ENCODE measurements at places on chromosomes 2 and 18.

DNA sequence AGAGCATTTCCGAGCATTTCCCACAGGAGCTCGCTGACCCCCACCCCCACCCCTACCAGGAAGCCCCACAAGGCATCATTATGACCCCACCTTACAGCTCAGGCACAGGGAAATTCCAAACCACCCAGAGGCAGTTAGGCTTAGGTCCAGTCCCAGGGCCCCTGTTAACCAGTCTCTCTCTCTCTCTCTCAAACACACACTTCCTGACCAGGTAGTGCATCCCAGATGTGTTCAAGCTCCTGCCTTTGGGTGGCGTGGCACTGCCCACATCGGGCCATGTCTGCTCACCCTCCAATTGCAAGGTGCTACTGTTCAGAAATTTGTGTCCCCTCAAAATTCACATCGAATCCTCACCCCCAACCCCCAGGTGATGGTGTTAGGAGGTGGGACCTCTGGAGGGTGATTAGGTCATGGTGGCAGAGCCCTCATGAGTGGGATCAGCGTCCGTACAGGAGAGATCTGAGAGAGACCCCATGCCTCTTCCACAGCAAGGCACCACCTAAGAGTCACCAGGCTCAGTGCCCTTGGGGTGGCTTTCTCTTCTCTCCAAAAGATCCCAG is 8.8 kb downstream of the COPS9 start:
- no peak for DNase-seq

- DNase-seq: no peak
These were observed 23.6 kb downstream of the UGP2 start for GRCh38 chr2:63865159-63865799.

- DNase-seq: no peak
These were observed 13.9 kb downstream of the IWS1 start for GRCh38 chr2:127512362-127512761.

GRCh38 chr2:166332106-166332505 is 43.6 kb downstream of the SCN9A start:
- no peak for DNase-seq

- no peak for DNase-seq
These were observed 41.7 kb upstream of the MALL start for GRCh38 chr2:110157153-110157793.

- no peak for DNase-seq
These were observed 11.6 kb downstream of the CFLAR start for GRCh38 chr2:201127570-201127969.

DNA sequence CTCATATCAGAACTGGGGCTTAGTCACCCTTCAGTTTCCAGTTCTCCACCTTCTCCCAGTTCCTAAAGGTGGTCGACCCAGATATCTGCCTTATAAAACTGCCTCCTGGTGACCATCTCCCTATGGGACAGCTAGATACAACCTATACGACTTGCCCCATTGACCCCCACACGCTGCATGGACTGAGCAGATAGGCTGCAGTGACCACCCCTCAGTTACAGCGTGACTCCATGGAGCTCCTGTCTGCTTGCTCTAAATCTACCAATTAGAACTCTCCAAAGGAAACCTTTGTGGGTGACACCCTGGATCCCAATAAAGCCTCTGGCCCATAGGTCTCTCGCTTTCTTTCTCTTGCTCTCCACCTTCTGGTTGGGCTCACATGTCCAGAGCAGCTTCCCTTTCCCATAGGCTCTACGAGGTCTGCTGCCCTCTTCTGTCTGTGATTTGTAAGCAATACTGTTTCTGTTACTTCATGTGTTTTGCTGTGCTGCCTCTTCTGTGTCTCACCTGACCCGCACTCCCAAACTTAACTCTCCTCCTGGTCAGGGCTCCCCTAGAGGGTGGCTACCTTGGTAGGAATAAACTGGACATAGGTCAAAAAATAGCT is 971.3 kb upstream of the FAM98A start:
- no peak for DNase-seq

- no peak for DNase-seq
These were observed 177.5 kb downstream of the CD8B2 start for GRCh38 chr2:106664669-106665068.

DNA sequence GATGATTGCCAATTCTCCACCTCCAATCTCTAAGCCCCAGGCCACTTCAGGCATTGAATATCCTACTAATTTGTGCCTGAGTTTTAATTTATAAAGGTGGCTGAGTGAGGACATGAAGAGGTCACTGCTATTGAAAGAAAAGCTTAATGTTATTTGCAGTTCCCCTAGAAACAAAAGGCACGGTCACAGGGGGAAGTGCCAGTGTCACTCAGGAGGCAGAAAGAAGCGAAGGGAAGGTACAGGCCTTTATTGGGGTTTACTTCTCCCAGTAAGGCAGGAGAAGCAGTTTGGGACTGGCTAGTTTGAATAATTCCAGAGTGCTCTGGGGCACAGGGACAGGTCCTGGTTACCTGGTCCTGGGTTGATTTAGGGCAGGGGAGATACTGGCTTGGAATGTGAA is 1.7 kb upstream of the ABHD1 start:
- no peak for DNase-seq

DNA sequence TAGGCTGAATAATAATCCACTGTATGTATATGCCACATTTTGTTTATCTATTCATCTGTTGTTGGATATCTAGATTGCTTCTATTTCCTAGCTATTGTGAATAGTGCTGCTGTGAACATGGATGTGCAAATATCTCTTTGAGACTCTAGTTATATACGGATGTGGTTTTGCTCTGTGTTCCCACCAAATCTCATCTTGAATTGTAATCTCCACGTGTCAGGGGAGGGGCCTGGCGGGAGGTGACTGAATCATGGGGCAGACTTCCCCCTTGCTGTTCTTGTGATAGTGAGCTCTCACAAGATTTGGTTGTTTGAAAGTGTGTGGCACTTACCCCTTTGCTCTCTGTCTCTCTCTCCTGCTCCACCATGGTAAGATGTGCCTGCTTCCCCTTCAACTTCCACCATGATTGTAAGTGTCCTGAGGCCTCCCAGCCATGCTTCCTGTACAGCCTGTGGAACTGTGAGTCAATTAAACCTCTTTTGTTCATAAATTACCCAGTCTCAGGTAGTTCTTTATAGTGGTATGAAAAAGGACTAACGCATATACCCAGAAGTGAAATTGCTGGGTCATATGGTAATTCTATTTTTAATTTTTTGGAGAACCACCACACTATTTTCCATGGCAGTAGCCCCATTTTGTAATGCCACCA is 86.1 kb upstream of the UPP2 start:
- no peak for DNase-seq

- DNase-seq: no peak
These were observed 192.2 kb upstream of the HS6ST1 start for GRCh38 chr2:128510701-128511397.

GRCh38 chr18:59383851-59384250 is 24.8 kb upstream of the LMAN1 start:
- no peak for DNase-seq

- no peak for DNase-seq
These were observed 440.9 kb downstream of the ZEB2 start for GRCh38 chr2:144078802-144079724.

DNA sequence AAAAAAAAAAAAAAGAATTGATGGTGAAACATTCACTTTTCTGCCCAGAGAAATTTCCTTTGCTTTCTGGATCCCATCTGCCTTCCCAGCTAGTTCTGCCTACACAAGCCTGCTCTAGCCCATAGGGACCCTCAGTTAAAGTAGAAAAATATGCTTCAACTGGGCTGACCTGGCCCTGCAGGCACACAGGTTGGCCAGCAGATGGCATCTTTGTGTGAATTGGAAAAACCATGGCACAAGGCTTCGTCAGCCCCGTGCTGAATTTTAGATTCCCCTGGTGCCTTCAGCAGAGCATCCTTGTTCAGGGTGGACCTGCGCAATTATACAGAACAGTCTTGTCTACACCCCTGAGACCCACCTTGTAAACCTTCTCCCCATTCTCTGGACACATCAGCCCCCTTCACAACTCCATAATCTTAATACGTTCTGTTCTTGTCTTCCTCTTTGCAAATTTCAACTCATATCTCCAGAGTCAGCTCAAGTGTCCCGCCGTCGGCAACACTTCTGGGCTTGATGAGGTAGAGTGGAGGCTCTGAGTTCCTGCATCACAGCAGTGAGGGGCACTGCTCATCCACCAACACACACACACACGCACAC is 114.5 kb downstream of the INSIG2 start:
- DNase-seq: peak; percentile 32

DNA sequence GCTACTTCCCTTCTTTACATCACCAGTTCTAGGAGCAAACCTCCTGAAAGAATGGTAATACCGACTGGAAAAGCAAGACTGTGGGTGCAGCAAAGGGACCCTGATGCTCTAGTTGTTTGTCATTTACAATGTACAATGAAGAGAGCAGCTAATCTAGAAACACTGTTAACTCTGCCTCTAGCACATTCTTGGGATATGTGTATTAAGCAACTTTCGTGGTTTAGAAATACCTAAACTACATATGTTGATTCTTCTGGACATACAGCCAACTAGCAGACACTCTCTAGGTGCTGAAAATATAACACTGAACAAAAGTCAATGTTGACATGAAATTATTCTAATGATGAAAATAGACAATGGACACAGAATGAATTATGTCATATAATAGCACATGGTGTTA is 440.3 kb upstream of the MC4R start:
- no peak for DNase-seq

- DNase-seq: no peak
These were observed 9.8 kb downstream of the CD302 start for GRCh38 chr2:159788253-159788652.

- no peak for DNase-seq
These were observed 16.7 kb upstream of the DUSP2 start for GRCh38 chr2:96161898-96162297.
